ENCODE measurements at places on chromosomes 2 and 18.

DNA sequence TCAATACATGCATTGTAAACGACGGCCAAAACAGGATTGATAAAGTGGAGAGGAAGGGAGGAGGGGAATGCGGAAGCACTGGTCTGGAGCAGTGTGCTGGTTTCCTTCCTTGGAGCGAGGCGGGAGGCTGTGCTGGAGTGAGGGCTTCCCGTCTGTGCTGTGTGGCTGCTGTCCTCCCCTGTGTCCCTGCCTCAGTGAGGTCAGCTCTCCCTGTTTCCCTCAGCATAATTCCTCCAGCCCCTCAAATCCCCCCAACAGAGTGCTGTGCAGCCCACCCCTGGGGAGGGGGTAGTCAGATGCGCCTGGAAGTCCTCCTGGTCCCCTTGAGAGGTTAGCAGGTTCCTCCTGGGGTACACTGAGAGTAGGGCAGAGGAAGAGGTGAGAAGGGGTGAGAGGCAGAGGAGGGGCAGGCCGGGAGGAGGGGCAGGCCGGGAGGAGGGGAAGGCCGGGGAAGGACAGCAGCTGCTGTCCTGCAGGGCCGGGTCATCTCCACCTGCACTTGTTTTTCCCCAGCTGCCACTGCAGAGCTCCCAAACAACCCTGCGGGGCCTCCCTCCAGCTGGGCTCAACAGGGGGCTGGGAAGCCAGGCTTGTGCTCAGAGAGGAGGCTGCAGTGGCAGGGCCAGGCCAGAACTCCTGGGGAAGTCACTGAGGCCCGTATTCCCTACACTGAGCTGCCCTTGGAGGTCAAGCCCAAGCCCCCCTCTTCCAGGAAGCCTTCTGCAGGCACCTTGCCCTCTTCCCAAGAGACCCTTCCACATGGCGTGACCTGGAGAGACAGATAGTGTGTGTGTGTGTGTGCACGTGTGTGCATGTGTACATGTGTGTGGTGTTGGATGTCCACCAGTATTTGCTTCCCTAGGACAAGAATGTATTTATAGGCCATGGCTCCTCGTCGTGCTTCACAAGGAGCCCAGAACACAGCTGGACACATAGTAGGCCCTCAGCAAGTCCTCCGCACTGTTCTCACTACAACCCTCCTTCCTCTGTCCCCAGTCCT is 13.2 kb upstream of the ATP6V1B1 start:
- DNase-seq = peak; percentile 68

DNA sequence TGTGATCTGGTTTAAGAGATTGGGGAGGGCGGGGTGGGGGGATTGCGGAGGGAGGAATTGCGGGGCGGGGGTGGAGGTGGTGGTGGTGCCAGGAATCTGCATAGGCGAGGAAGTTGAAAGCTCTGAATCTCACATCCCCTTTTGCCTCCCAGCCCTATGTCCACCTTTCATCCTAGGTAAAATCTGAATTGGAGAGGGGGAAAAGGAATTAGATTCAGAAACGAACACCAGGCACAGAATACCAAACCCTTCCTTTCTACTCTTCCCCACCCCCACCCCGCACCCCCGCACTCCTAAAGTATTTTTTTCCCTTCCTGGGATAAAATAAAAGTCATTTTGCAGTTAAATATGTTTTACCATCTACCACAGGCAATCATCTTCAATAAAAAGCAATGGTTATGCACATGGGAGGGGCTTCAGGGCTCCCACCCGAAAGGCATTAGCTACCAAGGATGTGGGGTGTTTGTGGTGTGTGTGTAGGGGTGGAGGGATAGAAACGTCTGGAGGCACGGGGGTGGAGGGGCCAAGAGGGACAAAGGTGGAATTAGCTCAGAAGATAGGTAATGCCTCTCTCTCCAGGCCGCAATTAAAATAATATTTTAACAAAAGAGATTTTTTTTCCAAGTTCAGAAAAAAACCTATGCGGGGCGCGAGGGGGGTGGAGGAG is 1.8 kb downstream of the IGFBP5 start:
- no peak for DNase-seq

- no peak for DNase-seq
Measured at GRCh38 chr18:74273394-74273793, 18.4 kb downstream of the CYB5A start.

DNA sequence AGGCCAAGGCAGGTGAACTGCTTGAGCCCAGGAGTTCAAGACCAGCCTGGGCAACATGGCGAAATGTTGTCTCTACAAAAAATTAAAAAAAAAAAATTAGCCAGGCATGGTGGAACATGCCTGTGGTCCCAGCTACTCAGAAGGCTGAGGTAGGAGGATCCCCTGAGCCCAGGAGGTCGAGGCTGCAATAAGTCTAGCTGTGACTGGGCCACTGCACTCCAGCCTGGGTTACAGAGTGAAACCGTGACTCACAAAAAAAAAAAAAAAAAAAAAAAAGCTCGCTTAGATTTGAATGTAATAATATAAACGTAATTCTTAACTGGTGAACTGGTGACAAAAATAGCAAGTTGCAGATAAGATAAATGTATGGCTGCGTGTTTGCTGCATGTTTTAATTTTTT is 56.5 kb downstream of the TFCP2L1 start:
- no peak for DNase-seq

DNA sequence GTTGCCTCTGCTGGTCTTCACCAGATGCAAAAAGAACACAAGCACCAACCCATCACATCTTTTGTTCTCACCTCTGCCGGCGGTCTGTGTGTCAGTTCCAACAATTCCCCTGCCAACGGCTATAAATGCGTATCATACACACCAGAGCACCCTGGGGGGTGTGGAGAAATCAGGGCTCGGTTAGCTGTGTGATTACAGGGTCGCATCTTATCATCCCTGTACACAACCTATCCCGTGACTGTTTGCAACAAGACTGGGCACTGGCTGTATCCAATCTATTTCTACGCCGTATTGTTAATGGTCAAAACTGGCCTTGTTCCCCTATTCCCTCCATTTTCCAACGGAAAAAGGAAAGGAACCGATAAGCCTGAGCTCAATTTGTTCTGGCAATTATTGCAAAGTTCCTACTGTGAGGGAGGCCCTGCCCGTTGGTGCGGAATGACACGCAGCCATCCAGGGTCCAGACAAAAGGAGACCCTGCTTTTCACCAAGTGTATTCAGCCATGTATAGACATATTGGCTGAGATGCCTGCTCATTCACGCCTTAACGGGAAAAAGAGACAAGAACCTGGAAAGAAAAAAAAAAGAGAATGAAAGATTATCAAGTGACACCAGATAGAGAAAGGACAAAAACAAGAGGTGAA is 136.9 kb downstream of the CDH20 start:
- DNase-seq = no peak

- no peak for DNase-seq
Measured at GRCh38 chr18:28007841-28008240, 169.1 kb downstream of the CDH2 start.

GRCh38 chr2:203732092-203732952 is 25.9 kb downstream of the CD28 start:
- peak; percentile 70 for DNase-seq

- no peak for DNase-seq
Measured at GRCh38 chr2:36485521-36485920, 112.4 kb downstream of the FEZ2 start.

- DNase-seq = peak; percentile 98
Measured at GRCh38 chr2:9423100-9423921, at the start of the genes CPSF3 and ITGB1BP1. Gene CPSF3, plus strand, starts transcription at chr2:9423654. Its CDS starts 120 bp downstream, at chr2:9423774. Gene ITGB1BP1, minus strand, starts transcription at chr2:9423528. Its CDS starts 4,831 bp downstream, at chr2:9418697.

GRCh38 chr2:147247749-147248148 is 597.1 kb upstream of the ACVR2A start:
- no peak for DNase-seq

DNA sequence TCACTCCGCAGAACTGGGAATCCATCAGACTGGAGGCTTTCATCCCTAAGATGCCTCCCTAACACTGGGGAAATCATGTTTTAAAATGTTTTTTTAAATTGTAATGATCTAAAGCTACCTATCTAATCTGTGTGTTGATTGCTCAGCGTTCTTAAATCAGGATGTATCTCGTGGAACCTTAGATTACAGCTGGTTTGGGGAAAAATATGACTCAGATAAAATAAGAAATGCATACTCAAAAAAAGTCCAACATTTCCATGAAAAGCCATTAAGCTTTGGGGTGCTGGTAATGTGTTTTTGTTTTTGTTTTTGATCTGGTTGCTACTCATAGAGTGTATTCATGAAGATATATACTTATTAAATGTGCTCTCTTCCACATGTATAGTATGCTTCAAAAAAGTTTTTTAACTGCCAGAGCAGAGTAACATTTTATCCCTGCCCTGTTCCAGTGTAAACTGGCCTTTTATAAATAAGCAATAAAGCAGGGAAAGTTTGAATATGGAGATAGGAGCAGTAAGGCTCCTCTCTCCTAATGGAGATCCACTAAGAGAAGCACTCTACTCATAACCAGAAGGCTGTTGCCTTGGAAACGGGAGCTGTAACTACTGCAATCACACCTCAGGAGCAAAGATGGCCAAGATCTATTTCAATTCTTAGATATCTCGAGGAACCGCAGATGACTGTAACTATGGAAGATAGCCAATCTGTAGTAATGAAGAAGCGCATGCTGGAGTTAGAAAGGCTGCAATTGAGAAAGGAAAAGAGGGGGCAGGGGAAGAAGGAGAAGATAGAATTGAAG is 41.6 kb downstream of the ANKRD44 start:
- DNase-seq = no peak

DNA sequence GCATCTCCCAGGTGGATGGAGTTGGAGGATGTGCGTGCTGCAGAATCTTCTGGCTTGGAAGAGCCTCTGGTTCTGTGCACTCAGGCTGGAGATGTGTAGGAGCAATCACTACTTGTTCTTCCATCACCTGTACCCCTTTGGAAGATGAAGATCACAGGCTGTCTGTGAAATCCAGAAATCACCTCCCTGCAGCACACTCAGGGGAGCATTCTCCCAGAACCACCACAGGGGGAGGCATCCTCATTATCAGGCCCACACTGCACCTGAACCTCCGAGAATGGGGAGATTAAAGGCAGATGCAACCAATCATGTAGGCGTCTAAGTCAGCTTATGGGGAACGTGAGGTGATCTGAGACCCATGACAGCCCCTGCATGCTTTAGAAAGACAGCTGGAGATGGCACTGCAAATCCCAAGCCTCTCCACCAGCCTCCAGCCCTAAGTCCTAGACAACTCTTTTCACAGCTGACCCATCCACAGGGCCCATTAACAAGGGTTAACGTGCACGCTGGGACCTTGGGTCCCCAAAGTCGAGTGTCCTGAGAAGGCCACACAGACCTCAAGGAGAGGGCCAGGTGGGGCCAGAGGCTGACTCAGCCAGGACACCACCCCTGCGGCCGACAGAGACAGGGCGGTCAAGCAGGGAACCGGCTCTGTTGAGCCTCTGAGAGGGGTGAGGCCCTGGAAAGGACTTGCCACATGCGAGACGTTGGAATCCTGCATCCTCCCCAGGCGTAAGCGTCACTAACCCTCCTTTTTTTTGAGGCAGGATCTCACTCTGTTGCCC is 314.9 kb downstream of the EIPR1 start:
- no peak for DNase-seq

- DNase-seq = peak; percentile 40
Measured at GRCh38 chr2:239882331-239882732, 142.8 kb downstream of the NDUFA10 start.

GRCh38 chr2:39981883-39982311 is 202.8 kb upstream of the THUMPD2 start:
- DNase-seq = peak; percentile 7

DNA sequence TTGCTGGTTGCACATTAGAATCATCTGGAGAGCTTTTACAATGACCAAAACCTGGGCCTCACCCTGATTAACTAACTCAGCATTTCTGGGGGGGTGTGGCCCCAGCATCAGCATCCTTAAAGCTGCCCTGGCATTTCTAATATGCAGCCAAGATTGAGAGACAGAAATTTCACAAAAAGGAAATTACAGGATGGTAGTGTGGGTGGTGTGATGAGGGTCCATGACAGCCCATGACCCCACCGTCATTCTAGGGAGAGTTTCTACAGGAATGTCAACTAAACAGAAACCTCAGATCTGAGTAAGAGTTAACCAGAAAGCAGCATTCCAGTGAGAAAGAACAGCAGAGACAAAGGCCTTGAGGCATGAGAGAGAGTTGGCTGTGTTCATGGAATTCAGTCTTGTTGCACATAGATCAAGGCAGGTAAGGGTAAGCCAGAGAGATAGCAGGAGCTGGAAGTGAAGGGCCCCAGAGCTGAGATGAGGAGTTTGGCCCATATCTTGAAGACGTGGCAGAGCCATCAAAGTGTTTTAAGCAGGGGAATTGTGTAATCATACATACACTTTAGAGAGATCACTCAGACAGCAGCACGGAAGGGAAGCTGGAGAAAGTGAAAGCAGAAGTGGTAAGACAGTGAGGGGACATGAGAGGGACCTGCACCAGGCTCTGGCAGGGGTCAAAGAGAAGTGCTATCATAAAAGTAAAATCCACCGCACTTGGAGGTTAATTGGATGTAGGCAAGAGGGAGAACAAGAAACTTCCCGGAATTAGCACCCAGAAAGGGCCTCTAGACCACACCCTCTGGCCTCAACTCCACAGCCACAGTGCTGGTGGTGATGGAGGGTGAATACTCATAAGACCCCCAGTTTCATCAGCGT is 7.8 kb upstream of the TRABD2A start:
- DNase-seq = no peak

DNA sequence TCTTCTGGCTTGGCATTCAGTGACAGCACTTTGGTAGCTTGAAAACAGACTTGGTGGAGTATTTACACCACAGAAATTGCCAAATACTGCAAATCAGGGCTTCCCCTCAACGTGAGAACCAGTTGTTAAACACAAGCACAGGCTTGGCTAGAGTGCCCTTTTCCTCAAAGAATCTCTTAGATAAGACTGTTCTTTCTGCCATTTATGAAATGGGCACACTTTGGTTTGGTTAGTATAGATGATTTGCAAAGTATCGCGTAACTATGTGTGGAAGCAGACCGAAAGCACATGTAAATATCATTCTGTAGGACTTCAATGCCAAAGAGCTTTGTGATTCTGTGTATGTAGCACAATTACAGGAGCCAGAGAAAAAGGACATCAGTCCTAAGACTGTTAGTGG is 308.2 kb downstream of the DCC start:
- DNase-seq = no peak
